ENCODE measurements at places on chromosomes 1 and 21. TPM values are rescaled to one million over a fixed set of nuclear protein-coding genes. Genes with fewer than 3 reads are reported as not detected.

IVL gene
- 0.13 TPM for polyA plus RNA-seq

RNF2 gene
- 4.1 TPM for polyA plus RNA-seq

ZNF326 gene
- polyA plus RNA-seq: 11.9 TPM

MIS18A gene
- 3.3 TPM for polyA plus RNA-seq

IPP gene
- 5.5 TPM for polyA plus RNA-seq

GRCh38 chr1:117051224-117052064 lies 8.7 kb upstream of the TTF2 start:
- DNase-seq: peak; percentile 54

- no peak for DNase-seq
These were observed 116.4 kb downstream of the SYT2 start for GRCh38 chr1:202593845-202594244.

- no peak for DNase-seq
These were observed 437.9 kb downstream of the MRPL39 start for GRCh38 chr21:25169370-25169769.

DNA sequence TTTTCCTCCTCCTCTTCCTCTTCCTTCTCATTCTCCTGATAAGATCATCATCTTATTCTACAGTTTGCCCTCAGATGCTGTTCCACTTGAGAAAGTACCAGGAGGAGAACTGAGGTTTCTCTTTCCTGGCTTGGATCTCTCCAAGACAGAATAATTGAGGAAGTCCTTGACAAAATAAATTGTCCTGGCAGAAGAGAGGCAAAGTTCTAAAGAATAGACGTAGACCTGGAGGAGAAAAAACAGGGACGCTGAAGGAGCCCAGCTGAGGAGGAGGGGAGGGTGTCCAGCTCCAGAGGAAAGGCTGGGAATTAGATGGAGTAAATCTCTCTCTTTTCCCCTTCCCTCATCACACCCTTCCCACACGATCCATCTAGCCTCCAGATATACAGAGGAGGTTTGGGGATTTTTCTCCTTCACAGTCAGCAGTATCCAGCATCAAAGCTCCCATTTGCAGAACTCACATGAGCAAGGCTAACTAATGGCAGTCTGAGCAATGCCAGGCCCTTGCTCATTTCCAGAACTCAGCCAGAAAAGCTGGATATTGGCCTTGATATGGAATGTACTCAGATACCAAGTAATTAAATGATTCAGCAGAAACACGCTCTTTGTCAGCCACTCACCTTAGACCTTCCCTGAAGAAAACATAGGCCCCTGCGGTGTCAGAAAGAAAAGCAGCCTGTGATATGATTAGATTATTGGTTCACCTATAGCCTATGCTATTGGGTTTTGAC lies 5.1 kb upstream of the GNG12 start:
- no peak for DNase-seq

- DNase-seq: no peak
These were observed 320.0 kb downstream of the CHRM3 start for GRCh38 chr1:239706245-239706892.

GRCh38 chr1:69295265-69295664 lies 272.5 kb upstream of the LRRC7 start:
- DNase-seq: no peak

DNA sequence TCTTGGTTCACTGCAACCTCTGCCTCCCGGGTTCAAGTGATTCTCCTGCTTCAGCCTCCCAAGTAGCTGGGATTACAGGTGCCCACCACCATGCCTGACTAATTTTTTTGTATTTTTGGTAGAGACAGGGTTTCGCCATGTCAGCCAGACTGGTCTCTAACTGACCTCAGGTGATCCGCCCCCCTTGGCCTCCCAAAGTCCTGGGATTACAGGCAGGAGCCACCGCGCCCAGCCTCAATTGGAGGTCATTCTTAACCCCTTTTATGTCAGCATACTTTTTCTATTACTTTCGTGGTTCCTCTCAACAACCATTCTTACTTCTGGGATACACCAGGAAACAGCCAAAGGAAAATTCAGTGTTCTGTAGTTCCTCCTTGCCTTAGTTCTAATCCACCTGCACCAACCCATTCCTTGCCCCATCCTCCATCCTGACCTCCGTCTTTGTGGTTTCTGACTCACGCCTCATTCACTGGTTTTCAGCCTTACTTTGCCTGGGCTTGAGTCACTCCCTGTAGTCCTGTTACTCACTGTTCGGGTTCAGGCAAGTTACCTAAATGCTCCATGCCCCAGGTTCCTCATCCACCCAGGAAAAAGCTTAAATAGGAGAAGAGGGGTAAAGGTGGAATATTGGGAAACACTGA lies 12.9 kb upstream of the BCL10 start:
- no peak for DNase-seq

- no peak for DNase-seq
These were observed 4.3 kb downstream of the MAN1A2 start for GRCh38 chr1:117371441-117372151.

DNA sequence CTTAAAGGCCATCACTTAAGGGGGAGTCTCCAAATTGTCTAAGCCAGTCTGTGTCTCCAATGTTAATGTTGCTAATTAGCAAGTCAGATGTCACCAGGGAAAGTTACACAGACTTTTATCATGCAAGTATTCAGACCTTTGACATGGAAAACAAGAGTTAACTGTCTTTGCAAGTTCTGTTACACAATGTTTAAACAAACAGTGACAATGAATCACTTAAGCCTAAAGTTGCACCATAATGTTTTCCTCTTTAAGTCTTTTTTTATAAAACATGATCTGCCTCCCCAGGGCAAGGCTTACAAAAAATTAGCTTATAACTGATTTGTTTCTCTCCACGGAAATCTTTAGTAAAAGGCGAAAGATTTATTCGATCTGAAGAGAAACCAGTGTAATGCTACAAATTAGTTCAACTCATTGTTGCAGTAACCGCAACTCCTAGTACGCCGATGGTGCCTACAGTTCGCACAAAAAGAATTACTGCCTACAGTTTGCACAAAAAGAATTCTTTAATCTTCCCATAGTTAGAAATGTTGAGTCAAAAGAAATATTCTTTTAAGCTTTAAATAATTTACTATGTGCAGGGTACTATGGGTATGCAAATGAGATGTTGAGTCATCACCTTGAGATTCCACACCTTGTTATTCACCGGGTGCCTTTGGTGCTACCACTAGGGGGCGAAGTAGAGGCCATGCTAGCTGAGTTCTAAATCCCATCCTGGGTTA lies 45.3 kb downstream of the HHAT start:
- DNase-seq: no peak

Measured in aorta (tissue), 5 donors.